ENCODE measurements at places on chromosomes 6 and 20. TPM values are rescaled to one million over a fixed set of nuclear protein-coding genes. Genes with fewer than 3 reads are reported as not detected.

The SNAI1 gene
- 1.3 TPM for total RNA-seq

The APOBEC2 gene
- not detected for total RNA-seq

The TPD52L1 gene
- 9.7 TPM for total RNA-seq

The ARMC12 gene
- total RNA-seq: 0.43 TPM

The COL9A3 gene
- under 0.01 TPM for total RNA-seq

The EDN1 gene
- 2.9 TPM for total RNA-seq

The LAMP5 gene
- total RNA-seq: not detected

The NELFCD gene
- 37.7 TPM for total RNA-seq

The DSE gene
- 93.3 TPM for total RNA-seq

The SRMS gene
- total RNA-seq: not detected

The SYNJ2 gene
- total RNA-seq: 53.1 TPM

The PRICKLE4 gene
- total RNA-seq: 0.86 TPM

The KIF13A gene
- total RNA-seq: 53.8 TPM

The ETV7 gene
- total RNA-seq: 0.32 TPM

The FLRT3 gene
- 2.6 TPM for total RNA-seq

The EFCAB8 gene
- total RNA-seq: 0.32 TPM

The RBM39 gene
- 279 TPM for total RNA-seq

The VSX1 gene
- total RNA-seq: not detected

The PROCR gene
- total RNA-seq: 22.9 TPM

The DPPA5 gene
- total RNA-seq: not detected

The MDFI gene
- not detected for total RNA-seq

The SLC32A1 gene
- not detected for total RNA-seq

The GTSF1L gene
- total RNA-seq: not detected

The CASS4 gene
- total RNA-seq: 3.5 TPM

The HLA-G gene
- total RNA-seq: not detected

The GFOD1 gene
- total RNA-seq: 4.2 TPM

The LPA gene
- not detected for total RNA-seq

The VWA7 gene
- under 0.01 TPM for total RNA-seq

The NOL7 gene
- 54.4 TPM for total RNA-seq

The GGT7 gene
- total RNA-seq: 9.3 TPM

The MYT1 gene
- not detected for total RNA-seq

The CSE1L gene
- total RNA-seq: 114 TPM

The PPP1R16B gene
- not detected for total RNA-seq

The ECHDC1 gene
- 60.9 TPM for total RNA-seq

The RCAN2 gene
- total RNA-seq: 1.9 TPM

The FILIP1 gene
- 0.32 TPM for total RNA-seq

The LY6G6C gene
- total RNA-seq: not detected

The ENPP5 gene
- total RNA-seq: 0.43 TPM

The HCRTR2 gene
- total RNA-seq: not detected

The ARHGAP18 gene
- 47.1 TPM for total RNA-seq

The TMC2 gene
- not detected for total RNA-seq

The GCLC gene
- total RNA-seq: 25.8 TPM

The PRL gene
- not detected for total RNA-seq

The CLIC5 gene
- not detected for total RNA-seq

The TRIM15 gene
- not detected for total RNA-seq

The ZC2HC1B gene
- total RNA-seq: not detected

The TNNC2 gene
- 0.32 TPM for total RNA-seq

The PLN gene
- total RNA-seq: 5.2 TPM

The CFAP206 gene
- 0.86 TPM for total RNA-seq

The CEP43 gene
- total RNA-seq: 19.3 TPM

The SNRPB gene
- total RNA-seq: 146 TPM

The ENTPD6 gene
- total RNA-seq: 37.7 TPM

The TMEM170B gene
- 2.3 TPM for total RNA-seq

The SLC17A1 gene
- not detected for total RNA-seq

The HSP90AB1 gene
- total RNA-seq: 928 TPM

The SMIM26 gene
- total RNA-seq: 44.0 TPM

The TSPO2 gene
- total RNA-seq: not detected

Measured in fibroblast of villous mesenchyme (primary cell).